Stimulated activated CD4-positive, alpha-beta T cell treated with anti-CD3 and anti-CD28 coated beads, Interleukin-2, amount 100 ng/mL, for 4 hours (primary cell): ENCODE measurements at places on chromosomes 4 and X.

DNA sequence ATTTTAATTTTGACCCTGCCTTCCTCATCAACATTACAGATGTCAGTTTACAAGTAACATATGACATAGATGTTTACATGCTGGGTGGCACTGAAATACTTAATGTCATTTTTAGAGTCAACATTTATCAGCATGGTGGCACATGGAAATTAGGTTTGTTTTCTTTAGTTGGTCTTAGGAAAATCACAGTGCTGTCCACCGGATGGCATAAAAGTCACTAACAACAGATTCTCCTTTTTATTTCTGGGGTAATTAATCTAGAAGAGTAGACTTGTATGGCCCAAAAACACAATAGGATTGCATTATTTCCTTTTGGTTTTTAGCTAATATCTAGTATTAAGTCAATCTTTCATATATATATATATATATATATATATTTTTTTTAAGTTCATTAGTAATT, 88.6 kb upstream of the HHIP start:
- no peak for DNase-seq

GRCh38 chrX:48831909-48832291, 3.5 kb downstream of the PCSK1N start:
- no peak for DNase-seq

DNA sequence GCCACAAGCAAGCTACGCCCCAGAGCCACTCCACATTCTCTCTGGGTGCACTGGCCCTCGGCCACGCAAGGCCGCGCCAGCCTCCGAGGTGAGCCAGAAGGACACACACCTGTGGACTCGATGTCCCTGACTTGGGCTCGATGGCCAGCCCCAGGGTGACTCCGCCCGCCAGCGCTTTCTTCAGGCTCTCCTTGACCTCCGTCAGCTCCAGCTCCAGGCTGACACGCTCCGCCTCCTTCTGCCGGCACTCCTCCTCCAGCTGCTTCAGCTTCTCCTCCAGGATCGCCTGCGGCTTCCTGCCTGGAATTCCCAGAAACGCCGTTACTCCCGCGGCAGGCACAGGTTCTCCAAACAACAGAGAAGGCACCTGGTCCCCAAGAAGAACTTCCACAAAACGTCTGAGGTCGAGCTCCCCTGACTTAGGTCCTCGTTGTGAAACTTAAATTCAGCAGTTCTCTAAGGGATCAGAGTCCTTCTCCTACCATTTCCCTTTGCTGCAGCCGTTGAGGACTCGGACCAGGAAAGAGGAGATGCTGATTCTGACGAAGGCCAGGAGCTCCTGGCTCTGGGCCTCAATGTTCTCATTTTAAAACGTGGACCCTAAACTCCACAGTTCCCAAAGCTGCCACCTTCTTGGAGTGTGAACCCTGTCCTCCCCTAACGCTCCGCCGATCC, 166.8 kb downstream of the AFAP1 start:
- no peak for DNase-seq

GRCh38 chrX:78923198-78924015, 21.8 kb upstream of the P2RY10 start:
- no peak for DNase-seq

GRCh38 chr4:44761306-44761705, 35.0 kb upstream of the GNPDA2 start:
- DNase-seq = no peak

GRCh38 chr4:118740869-118741268, 55.7 kb downstream of the METTL14 start:
- no peak for DNase-seq

DNA sequence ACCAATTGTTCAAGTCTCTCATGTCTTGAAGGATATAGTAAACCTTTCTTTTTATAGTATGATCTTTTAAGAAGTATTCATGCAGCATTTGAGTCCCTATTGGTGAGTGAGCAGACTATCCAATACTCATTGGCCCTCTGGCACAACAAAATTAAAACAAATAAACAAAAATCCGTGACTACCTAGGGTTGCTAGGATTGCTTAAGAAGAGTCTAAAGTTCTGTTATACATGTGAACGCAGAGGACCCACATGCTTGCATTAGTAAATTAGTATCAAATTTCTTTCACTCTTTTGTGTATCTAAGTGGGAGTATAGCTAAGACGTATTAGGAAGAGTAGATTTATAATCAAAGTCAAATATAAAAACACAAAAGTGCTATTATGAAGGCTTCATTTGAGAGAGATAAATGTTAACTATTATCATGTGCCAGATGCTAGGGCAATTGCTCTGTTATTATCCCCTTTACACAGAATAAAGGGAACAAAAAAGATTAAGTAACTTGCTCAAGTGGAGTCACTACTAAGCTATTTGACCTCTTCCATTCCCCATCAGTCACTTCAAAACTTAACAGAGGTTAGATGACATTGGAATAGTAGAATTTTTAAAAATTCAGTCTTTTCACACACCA, 29.2 kb upstream of the LARP1B start:
- no peak for DNase-seq

DNA sequence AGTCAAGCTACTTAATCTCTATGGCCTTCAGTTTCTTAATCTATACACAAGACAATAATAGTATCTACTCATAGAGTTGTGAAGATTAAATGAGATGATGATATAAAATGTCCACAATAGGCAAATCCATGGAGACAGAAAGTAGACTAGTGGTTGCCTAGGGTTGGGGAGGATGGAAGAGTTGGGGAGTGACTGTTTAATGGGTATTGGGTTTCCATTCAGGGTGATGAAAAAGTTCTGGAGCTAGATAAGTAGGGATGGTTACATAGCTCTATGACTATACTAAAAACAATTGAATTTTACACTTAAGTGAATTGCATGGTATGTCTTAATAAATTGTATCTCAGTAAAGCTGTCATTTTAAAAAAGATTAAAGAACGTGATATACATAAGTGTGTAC, 35.7 kb downstream of the BCORL1 start:
- no peak for DNase-seq

- no peak for DNase-seq
These were observed 107.6 kb downstream of the DLG3 start for GRCh38 chrX:70552130-70552704.

- no peak for DNase-seq
These were observed 182.3 kb downstream of the BANK1 start for GRCh38 chr4:101972791-101973190.

DNA sequence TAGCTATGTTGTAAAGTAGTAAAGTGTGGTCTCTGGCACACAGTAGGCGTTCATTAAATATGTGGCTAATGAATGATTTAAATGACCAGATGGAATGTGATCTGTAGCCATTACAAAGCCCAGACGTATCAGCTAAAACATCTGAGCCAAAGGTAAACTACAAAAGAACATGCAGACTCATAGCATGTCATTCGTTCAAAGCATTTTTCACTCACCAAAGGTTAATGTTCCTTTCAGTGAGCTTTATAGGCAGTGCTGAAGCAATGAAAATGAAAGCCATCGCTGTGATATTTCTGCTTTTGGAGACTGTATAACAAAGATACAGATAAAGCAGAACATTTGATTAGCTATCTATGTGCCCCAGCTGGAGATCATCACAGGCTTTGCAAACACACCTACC, 50.5 kb downstream of the F9 start:
- DNase-seq = no peak

DNA sequence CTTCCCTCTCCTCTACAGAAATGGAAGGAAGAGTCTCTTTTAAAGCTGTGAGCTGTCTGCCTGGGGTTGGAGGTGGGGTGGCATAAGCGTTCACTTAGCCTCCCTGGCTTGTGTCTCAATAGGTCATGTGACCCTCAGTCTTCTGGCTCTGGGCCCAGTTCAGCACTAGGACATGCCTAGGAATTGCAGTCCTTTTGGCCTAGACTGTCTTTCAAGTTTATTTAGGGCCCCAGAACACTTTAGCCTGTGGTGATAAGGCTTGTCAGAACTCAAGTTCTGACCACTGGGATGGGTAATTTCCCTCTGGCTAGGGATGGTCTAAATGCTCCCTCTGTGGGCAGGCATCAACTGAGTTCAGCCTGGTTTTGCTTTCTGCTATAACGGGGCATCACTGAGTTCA, 34.3 kb upstream of the ARMCX4 start:
- no peak for DNase-seq

DNA sequence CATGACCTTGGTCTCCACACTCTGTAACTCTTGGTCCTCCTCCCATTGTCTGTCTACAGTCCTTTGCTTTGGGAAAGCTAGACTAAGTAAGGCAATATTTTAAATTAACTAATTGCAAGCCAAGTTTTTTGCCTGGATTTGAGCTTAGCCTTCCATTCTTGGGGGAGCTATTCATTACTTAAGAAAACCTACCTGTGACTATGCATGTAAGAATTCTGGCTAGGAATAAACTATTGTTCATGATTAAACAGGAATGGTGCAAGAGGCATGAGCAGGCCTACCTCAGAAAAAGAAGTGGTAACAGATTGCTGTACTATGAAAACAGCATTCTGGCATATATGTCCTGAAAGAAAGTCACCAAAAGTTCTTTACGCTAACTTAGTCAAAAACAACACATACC, 309.4 kb downstream of the MAPK10 start:
- DNase-seq = no peak

- no peak for DNase-seq
These were observed 29.6 kb upstream of the AP1AR start for GRCh38 chr4:112201915-112202505.

- no peak for DNase-seq
These were observed 25.6 kb downstream of the KDM6A start for GRCh38 chrX:44898411-44899221.

DNA sequence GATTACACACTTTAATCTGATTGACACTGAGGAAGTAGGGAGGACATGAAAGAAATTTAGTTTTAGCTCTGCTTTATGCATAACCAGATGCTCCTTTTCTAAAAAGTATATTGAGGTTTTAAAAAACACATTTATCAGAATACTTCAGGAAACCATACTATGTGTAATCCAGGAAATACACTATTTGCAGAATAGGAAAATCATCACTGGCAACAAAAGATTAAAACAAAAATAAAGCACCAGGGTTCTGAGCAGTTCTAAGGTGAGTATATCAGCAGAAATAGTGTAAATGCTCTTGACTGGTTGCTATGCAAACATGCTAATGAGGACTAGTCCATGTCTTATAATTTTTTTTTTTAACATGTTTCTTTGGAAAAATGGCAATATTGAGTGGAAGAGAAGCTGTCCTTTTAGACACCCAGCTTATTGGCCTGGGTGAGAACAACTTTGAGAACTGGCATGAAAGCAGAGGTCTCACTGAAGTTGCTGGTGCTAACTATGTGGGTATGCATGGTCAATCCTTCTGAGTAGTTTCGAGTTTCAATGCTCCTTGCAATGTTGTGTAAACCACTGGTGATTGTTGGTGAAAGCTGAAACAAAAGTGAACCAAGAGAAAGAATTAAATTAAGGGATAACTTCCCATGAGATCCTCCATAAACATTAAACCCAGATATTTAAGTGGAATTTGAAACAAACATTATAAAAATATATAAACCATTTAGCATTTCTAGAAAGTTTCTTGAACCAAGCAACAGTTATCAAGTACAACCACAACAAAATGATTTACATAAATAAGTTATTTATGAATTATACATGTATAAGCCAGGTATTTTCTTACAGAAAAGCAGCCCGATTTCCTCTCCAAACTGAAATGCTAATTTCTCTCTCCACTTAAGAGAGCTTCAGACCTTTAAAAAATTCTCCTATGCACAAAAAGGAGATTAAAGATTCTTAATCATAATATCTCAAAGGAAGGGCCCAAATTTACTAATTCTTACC, 20.4 kb upstream of the SCD5 start:
- no peak for DNase-seq

- DNase-seq = no peak
These were observed 75.5 kb downstream of the MOSPD2 start for GRCh38 chrX:14948691-14949090.

DNA sequence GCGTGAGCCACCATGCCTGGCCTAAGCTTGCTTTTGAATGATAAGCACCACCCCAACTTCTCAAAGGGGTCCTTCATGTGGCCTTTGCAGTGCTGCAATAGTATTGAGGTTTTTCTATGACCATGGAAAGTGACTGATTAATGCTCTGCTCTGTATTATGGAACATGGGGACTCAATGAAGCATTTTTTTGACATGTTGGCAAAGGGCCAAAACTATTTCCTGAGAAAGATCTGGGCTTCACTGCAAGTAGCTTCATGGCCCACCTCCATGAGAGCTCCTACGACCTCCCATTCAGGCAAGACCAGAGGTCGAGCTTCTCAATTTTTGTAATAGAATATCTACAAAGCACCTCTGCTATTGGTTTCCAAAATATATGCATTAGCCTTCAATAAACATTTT, 16.7 kb upstream of the SEPTIN6 start:
- no peak for DNase-seq

DNA sequence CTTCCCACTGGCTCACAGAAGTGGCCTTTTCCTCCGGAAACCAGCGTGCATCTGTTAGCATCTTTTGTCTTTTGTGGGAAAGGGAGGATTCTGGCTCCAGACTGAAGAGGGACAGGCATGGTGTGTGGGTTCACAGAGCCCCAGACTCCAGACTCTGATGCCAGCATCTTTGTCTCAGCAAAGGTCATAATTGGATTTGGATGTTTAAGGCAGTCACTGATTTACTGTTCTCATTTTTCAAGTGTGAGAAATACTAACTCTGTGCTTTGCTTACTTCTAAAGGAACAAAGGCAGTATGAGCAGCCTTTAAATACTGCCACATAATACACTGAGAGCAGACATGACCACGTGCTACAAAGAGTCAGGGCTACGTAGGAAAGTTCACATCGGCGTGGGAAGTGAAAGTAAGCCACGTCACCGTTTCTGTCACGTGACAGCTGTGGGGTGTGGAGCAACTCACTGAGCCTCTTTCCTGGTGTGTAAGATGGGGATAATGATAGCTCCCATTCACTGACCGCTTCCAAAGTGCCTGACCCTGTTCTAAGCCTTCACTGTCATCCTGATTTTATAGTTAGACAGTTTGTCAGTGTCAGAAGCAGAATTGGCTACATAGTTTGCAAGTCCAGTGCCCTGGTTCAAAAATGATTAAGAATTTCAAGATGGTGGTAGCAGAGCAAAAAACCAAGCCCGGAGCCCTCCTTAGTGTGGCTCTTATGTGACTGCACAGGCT, 24.8 kb upstream of the TMSB4X start:
- peak; percentile 75 for DNase-seq

- DNase-seq = no peak
These were observed 8.0 kb downstream of the OPRPN start for GRCh38 chr4:70405765-70406164.

GRCh38 chrX:9465380-9466123, 694 bp downstream of the TBL1X start:
- DNase-seq = no peak

DNA sequence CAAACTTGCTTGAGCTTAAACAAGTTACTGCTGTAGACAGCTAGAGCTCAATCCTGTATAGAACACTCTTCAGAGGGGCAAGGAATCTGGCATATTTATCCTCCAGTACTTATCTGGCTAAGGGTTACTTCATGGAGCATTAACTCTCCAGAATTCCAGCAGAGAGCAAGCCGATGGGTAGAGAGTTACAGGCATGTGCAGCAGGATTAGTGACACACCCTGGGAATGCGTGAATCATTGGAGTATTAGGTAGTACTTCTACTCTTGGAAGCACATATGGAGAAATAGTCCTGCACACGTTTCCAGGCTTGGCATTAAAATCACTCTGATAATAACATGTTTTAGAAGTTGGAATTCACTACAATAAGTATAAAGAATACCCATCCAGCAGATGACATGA, 35.4 kb downstream of the GRXCR1 start:
- DNase-seq = no peak

GRCh38 chr4:64158648-64159326, 250.5 kb downstream of the TECRL start:
- DNase-seq = no peak
